ENCODE measurements at places on chromosomes 16 and 17.

- H3K36me3 ChIP-seq, result peaks cover 8% of the 10 kb centered on the region
- H3K27me3 ChIP-seq, result no peaks in the 10 kb centered on the region
- no peak overlapping the region for H3K27ac ChIP-seq
- no peak for DNase-seq
- no peak overlapping the region for H3K4me3 ChIP-seq
Observed at GRCh38 chr17:82118815-82119380, 20.9 kb upstream of the FASN start.

- H3K4me3 ChIP-seq, result no peak overlapping the region
- H3K36me3 ChIP-seq, result no peaks in the 10 kb centered on the region
- no peaks in the 10 kb centered on the region for H3K4me1 ChIP-seq
- H3K27me3 ChIP-seq, result no peaks in the 10 kb centered on the region
- H3K27ac ChIP-seq, result no peak overlapping the region
Observed at GRCh38 chr17:61570118-61570517, 20.9 kb downstream of the NACA2 start.

DNA sequence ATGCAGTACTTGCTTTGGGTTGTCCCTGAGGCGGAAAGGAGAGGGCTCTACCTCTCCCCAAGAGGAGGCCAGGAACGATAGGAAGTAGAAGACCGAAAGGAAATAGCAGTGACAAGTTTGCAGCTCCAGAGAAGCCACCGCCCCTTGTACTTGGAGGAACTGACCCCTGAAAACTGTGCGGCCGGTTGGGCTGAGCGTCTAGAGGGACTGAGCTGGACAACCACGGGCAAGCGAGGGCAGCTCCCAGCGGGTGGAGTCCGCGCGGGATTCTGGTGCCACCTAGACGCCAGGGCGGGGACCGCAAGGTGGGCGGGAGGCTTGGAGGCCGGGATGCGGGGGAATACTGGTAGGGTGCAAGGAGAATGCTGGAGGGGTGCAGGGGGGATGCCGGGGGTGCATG is 1.3 kb upstream of the SLC6A4 start:
- H3K36me3 ChIP-seq, result no peaks in the 10 kb centered on the region
- H3K4me1 ChIP-seq, result no peaks in the 10 kb centered on the region
- H3K27me3 ChIP-seq, result peaks cover 8% of the 10 kb centered on the region
- no peak overlapping the region for H3K27ac ChIP-seq
- peak; percentile 22 for DNase-seq
- peak overlapping the region; percentile 46 for H3K4me3 ChIP-seq

DNA sequence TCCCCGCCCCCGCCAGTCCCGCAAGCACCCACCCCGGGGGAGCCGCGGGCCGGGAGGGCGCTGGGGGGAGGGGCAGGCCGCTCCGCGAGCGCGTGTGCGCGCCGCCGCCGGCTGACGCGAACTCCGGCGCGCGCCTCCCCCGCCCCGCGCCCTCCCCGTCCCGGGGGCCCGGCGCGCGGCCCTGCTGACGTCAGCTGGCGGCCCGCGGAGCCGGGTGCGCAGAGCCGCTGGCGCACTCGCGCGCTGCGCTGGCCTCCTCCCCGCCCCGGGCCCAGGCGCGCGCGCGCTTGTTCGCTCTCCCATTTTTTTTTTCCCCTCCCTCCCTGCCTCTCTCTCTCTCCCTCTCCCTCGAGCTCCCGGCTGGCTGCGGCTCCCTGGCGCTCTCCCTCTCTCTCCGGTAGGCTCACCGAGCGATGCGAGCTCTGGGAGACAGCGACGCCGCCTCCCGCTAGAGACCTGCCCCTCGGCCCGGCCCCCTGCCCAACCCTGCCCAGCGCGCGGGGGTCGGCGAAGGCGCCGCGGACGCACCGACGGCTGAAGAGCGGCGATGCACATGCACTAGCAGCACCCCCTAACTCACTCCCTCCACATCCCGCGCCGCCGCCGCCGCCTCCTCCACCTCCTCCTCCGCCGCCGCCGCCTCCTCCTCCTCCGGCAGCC is at the start of gene GNAO1:
TSS of gene GNAO1 (plus strand) at position 334 of the 660 bp plus-strand sequence. CDS start 747 bp downstream, outside the sequence.
- H3K27me3 ChIP-seq, result peaks cover 66% of the 10 kb centered on the region
- no peaks in the 10 kb centered on the region for H3K36me3 ChIP-seq
- H3K27ac ChIP-seq, result no peak within 1 kb of the TSS
- H3K4me1 ChIP-seq, result peaks cover 3% of the 10 kb centered on the region

- no peak overlapping the region for H3K27ac ChIP-seq
- H3K4me1 ChIP-seq, result peaks cover 67% of the 10 kb centered on the region
- no peaks in the 10 kb centered on the region for H3K27me3 ChIP-seq
Observed at GRCh38 chr16:21656795-21657768, 4.7 kb upstream of the IGSF6 start.

DNA sequence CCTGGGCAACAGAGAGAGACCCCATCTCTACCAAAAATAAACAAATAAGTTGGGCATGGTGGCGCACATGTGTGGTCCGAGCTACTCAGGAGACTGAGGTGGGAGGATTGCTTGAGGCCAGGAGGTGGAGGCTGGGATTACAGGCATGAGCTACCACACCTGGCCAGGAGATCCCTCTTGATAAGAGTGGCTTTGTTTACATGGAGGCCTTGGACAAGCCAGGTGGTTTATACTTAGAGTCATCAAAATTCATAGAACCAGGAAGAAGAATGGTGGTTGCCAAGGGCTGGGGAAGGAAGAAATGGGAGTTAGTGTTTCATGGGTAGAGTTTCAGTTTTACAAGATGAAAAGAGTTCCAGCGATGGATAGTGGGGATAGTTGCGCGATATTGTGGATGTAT is 8.8 kb upstream of the ZFP1 start:
- H3K27ac ChIP-seq, result no peak overlapping the region
- no peak for DNase-seq
- no peaks in the 10 kb centered on the region for H3K27me3 ChIP-seq

DNA sequence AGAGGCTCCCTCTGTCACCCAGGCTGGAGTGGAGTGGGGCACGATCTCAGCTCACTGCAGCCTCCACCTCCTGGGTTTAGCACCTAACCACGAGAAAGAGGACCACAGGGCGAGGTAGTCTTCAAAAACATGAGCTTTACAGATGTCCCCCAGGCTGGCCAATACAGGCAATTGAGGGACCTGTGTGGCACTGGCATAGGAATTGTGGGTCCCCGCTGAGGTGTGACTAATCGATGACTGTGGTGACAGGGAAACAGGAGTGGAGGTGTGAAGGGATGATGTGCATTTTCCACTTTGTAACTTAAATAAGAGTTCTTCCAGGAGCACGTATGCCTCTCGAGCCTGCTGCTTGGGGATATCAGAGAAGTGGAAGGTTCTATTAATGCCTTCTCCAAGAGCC is 12.6 kb upstream of the ARHGAP17 start:
- no peak for DNase-seq
- H3K27ac ChIP-seq, result no peak overlapping the region
- H3K36me3 ChIP-seq, result no peaks in the 10 kb centered on the region
- no peak overlapping the region for H3K4me3 ChIP-seq
- peaks cover 18% of the 10 kb centered on the region for H3K4me1 ChIP-seq

DNA sequence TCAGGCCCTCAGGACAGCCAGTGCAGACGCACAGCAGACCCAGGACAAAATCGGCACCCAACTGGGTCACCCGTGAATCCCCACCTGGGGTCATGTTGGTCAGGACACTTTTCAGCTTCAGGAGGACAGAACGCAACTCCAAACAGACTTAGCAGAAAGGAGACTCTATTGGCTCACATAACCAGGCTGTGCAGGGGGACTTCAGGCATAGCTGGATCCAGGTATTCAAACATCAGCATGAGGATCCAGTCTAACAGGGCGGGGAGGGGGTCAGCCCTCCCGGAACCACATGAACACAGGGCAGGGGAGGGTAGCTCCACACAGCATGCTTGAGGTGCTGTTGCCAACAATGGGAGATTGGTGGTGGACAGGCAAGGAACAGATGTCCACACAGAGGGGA is 22.0 kb downstream of the ZNF469 start:
- no peaks in the 10 kb centered on the region for H3K27me3 ChIP-seq
- H3K4me1 ChIP-seq, result peaks cover 5% of the 10 kb centered on the region
- no peak overlapping the region for H3K27ac ChIP-seq
- H3K36me3 ChIP-seq, result no peaks in the 10 kb centered on the region

GRCh38 chr17:75996665-75997590 is 3.7 kb upstream of the CDK3 start:
- peak; percentile 52 for DNase-seq
- H3K4me1 ChIP-seq, result peaks cover 16% of the 10 kb centered on the region
- no peaks in the 10 kb centered on the region for H3K27me3 ChIP-seq
- H3K36me3 ChIP-seq, result peaks cover 7% of the 10 kb centered on the region
- peak overlapping the region; percentile 76 for H3K27ac ChIP-seq

DNA sequence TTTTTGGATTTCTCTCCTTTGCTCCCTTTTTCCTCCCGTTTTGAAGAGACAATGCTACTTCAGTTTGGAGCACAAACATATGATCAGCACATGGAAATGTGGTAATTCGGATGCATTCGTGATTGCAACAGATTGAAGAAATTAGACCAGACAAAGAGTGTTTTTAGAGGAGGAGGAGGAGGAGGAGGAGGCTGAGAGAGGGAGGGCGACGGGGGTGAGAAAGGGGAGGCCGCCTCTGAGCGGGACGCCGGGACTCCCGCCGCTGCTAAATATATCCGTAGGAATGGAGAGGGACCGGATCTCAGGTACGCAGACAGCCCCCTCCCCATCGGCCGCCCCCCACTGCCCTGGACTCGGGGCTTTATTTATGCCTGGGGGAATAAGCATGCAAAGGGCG is 179.3 kb downstream of the SEC14L1 start:
- no peaks in the 10 kb centered on the region for H3K36me3 ChIP-seq
- H3K4me3 ChIP-seq, result peak overlapping the region; percentile 61
- H3K27me3 ChIP-seq, result no peaks in the 10 kb centered on the region
- peak overlapping the region; percentile 70 for H3K27ac ChIP-seq
- DNase-seq, result no peak

- no peak overlapping the region for H3K4me3 ChIP-seq
- DNase-seq, result no peak
- H3K27me3 ChIP-seq, result no peaks in the 10 kb centered on the region
- H3K36me3 ChIP-seq, result no peaks in the 10 kb centered on the region
Observed at GRCh38 chr17:3982113-3982512, 17.9 kb upstream of the ATP2A3 start.

- H3K27ac ChIP-seq, result no peak overlapping the region
- H3K4me1 ChIP-seq, result peaks cover 19% of the 10 kb centered on the region
- H3K36me3 ChIP-seq, result no peaks in the 10 kb centered on the region
- H3K4me3 ChIP-seq, result no peak overlapping the region
Observed at GRCh38 chr16:89863741-89864526, 9.5 kb upstream of the TCF25 start.

DNA sequence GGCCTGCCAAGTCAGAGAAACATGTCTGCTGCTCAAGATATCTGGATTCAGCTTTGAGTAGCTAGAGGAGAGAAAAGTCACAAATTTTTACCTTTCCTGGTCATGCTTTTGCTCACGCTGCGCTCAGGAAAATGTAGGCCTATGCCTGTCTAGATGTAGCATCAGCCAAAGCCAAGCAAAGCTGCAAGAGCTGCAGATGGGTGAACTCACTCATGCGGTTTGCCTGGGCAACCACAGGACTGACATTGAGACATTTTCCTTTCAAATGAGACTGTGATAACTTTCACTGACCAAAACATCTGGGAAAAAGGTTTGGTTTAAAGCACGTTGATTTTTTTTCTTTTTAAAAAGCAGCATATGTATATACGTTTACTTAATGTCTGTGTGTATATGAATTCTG is 34.0 kb upstream of the NAGLU start:
- H3K36me3 ChIP-seq, result peaks cover 49% of the 10 kb centered on the region
- H3K4me3 ChIP-seq, result no peak overlapping the region
- no peak overlapping the region for H3K27ac ChIP-seq
- no peaks in the 10 kb centered on the region for H3K27me3 ChIP-seq

DNA sequence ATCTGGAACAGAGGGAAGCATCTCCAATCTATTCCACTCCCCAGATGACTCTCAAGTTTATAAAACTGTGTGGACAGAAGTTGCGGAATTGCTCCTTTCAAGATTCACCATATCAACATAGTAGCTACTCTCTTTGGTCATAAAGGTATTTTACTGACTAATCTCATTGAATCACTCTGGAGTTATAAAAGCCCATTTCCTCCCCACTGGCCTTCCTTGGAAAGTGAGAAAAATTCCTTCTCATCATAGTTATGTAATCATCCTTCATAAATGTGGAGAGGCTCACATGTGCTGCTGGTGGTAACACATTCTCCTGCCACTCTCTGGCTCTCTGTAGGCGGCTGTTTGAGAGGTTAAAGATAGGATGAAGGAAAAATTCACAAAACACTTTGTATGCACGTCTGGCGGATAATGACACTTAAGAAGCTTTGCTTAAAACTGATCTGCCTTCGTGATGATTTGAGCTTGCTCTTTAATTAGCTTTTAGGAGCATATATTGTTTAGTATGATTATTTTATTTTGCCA is 1034.0 kb upstream of the EEF2KMT start:
- no peak for DNase-seq
- H3K4me1 ChIP-seq, result no peaks in the 10 kb centered on the region
- H3K36me3 ChIP-seq, result no peaks in the 10 kb centered on the region
- no peak overlapping the region for H3K4me3 ChIP-seq
- no peaks in the 10 kb centered on the region for H3K27me3 ChIP-seq
- no peak overlapping the region for H3K27ac ChIP-seq

DNA sequence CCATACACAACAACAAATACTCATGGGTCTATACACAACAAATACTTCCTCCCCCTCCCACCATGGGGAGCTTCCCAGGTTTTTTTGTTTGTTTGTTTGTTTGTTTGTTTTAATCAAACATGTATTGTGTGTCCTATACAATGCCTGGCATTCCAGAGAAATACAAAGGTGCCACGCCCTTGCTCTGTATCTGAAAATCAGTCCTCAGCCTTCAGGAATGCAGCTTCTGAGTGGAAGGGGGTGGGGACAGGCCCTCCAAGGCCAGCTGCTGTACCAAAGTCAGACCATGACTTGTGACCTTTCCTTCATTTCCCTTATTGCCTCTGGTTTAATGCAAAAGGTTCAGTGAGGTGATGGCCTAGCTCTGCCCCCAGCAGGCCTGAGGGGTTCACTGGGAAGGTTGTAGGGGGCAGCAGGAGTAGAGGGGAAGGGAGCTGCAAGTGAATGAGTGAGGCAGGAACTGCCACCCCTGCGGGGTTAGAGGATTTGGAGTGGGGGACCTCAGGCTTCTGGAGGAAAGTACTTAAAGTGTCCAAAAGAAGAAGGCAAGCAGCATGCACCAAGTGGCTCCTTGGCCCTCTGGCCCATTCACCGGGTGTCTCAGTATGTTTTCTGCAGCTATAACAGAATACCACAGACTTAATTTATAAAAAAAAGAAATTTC is 105.2 kb downstream of the CLEC16A start:
- no peak for DNase-seq
- no peaks in the 10 kb centered on the region for H3K27me3 ChIP-seq
- H3K4me3 ChIP-seq, result no peak overlapping the region
- H3K36me3 ChIP-seq, result no peaks in the 10 kb centered on the region
- H3K27ac ChIP-seq, result no peak overlapping the region
- H3K4me1 ChIP-seq, result peaks cover 32% of the 10 kb centered on the region

Data from common myeloid progenitor, CD34-positive (primary cell).